ENCODE measurements at places on chromosomes 16 and 17.

- DNase-seq = no peak
Measured at GRCh38 chr16:53949715-53950410, 245.9 kb downstream of the FTO start.

DNA sequence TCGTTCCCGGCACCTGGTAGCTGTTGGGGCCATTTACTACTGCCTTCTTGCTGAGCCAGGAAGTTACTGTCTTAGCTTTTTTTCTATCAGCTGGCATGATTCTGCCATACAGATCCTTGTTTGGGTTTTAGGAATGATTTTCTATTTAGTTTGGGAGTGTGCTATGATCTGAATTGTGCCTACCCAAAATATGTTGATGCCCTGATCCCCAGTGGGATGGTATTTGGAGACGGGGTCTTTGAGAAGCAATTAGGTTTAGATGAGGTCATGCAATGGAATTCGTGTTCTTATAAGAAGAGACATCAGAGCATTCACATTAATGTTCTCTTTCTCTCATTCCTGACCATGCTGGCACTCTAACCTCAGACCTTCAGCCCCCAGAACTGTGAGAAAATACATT lies 59.4 kb upstream of the HS3ST2 start:
- no peak for DNase-seq

- no peak for DNase-seq
Measured at GRCh38 chr17:50062293-50063243, 6.7 kb downstream of the ITGA3 start.

GRCh38 chr17:58276423-58276822 lies 4.3 kb downstream of the MPO start:
- no peak for DNase-seq

DNA sequence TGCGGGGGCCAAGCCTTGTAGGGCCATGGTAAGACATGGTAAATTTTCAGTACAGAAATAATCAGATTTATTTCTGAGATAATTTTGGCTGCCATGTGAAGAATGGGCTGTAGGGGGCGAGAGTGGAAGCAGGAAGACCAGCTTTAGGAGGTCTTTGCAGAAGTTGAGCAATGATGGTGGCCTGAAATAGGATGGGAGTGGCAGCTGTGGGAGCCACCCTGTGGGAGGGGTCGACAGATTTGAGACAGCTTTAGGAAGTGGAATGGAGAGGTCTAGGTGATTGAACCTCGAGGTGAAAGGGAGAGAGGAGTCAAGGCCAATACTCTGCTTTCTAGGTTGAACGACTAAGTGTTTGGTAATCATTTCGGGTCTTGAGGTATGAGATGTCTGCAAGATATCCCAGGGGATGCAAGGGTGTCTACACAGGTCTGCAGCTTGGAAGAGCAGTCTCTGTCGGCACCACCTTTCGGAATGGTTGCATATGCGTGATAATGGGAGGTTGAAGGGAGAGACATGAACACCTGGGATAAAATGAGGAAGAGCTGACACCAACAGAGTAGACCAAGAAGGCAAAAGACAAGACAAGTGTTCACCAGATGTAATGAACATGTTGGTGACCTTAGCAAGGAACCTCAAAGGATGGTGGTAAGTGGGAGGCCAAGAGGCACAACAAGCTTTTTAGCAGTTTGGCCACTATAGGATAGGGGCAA lies 4.2 kb upstream of the ATXN7L3 start:
- DNase-seq = no peak
